Hematopoietic multipotent progenitor cell treated with erythropoietin and hydrocortisone succinate and interleukin-3 and kit ligand, for 4 days (in vitro differentiated cells): ENCODE measurements at places on chromosomes 11 and 22.

- no peak for DNase-seq
These were observed 38.3 kb downstream of the IRAG1 start for GRCh38 chr11:10655227-10655626.

- no peak for DNase-seq
These were observed 315.3 kb upstream of the LUZP2 start for GRCh38 chr11:24181395-24182047.

DNA sequence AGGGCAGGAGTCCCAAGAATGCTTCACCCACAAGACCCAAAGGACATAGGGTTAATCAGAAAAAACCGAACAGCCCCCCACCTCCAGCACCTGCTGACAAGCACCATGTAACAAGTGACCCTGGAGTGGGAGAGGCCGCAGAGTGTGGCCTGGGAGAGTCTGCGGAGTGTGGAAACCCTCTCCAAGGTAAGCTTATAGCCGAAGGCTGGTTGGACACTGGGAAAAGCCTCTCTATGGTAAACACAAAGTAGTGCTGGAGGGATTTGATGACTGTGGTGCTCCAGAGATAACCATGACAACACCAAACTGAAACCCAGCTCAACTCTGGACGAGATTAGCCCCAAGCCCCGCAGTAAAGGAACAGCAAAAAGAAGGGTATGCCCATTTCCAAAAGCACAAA lies 19.2 kb downstream of the ASCL2 start:
- DNase-seq = no peak

DNA sequence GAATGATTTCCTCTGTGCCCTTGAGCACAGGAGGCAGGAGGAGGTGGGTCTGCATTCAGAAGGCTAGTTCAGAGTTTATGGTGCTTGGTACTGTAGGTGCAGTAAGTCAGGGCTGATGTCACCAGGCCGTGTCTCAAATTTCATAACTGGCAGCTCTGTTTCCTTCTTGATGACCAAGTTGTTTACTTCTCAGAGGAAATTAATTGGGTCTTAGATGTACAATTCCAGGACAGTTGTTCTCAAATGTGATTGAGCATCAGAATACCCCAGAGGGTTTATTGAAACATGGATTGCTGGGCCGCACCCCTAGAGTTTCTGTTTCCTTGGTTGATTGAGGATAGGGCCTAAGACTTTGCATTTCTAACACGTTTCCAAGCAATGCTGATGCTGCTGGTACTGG lies 6.2 kb downstream of the AMOTL1 start:
- DNase-seq = no peak

DNA sequence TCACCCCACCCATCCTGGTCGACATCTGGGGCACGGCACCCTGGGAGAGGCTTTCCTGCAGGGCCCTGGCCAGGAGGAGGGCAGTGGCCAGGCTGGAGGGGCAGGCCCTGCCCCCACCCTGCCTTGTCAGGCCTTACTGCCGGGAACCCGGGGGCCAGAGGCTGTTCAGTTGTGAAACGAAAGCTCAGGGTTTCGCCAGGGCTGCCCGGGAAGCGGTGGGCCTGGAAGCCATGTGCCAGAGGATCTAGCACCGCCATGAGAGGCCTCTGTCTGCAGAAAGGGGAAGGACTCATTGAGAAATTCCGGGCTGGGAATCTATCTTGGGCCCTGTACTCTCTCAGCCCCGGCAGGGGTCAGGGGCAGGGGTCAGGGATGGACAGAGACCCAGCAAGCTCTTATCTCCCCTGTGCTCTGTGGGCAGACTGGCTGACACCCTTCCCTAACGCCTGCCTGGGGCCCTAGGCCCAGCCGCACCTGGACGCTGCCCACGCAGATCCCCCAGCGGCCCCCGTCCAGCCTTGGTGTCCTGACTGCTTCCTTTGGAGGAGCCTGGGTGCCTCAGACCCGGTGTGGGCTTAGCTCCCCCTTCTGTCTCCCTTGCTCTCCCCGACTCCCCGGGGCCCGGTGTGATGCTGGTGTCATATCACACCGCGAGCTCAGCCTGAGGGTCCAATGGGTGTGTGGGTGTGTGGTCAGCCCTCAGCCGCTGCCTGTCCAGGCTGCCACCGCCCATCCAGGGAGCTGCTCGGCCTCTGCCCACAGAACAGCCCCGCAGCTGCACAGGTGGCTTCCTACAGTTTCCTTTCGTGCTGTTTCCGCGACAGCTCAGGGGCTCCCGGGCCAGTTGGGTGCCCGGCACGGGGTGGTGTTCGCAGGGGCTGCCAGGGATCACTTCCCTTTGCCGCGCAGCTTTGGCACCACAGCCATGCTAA lies 6.5 kb downstream of the PIM3 start:
- peak; percentile 63 for DNase-seq

- DNase-seq = no peak
These were observed 48.8 kb upstream of the CARS1 start for GRCh38 chr11:3105791-3106735.
